Type B pancreatic cell (in vitro differentiated cells): ENCODE measurements at places on chromosomes 2 and 18.

DNA sequence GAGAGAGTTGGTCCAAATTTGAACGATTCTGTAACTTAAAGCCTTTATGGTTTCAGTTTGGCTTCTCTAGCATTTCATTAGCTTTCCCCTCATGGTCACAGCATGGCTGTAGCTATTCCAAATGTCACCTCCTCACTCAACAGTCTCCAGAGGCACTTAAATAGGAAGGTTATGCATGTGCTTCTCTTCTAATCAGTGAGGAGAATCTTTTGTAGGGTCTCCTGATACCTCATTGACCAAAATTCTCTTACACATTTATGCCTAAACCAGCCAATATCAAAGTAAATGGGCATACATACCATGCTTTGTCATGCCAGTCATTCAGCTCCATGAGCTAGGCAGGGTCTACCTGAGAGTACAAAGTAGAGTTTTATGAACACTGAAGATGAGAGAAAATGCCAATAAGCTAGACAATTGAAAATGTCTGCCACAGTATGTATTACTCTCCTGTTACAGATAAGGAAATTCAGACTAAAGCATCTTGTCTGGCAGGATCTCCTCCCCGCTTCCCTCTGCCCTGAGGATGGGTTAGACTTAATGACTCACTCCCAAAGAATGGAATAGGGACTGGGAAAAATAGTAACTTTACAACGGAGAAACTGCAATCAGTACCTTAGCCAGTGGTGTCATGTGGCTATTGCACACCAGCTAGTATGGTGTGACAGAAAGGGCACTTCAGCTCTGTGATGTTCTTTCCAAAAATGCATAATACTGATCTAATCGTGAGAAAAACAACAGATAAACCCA is 15.4 kb downstream of the DSG2 start:
- no peak for DNase-seq

GRCh38 chr18:49112031-49112430 is 161.3 kb upstream of the SMAD7 start:
- DNase-seq, result no peak

DNA sequence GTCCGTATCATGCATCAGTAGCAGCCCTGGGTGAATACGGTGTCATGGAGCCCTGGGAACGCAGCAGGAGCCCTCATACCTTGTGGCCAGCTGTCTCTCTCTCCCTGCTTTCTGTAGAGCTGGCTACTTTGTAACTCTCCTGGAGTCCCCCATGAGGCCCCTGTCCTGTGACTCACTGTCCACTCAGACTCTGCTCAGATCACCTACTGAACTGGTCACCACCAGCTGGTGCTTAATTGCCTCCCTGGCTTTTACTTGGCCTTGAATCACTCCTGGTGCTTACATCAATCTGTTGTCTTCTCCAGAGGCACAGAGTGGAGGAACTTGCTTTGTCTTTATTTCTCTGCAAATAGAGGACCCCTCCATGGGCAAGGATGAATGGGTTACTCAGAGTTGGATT is 172.7 kb downstream of the HRH4 start:
- DNase-seq, result no peak

DNA sequence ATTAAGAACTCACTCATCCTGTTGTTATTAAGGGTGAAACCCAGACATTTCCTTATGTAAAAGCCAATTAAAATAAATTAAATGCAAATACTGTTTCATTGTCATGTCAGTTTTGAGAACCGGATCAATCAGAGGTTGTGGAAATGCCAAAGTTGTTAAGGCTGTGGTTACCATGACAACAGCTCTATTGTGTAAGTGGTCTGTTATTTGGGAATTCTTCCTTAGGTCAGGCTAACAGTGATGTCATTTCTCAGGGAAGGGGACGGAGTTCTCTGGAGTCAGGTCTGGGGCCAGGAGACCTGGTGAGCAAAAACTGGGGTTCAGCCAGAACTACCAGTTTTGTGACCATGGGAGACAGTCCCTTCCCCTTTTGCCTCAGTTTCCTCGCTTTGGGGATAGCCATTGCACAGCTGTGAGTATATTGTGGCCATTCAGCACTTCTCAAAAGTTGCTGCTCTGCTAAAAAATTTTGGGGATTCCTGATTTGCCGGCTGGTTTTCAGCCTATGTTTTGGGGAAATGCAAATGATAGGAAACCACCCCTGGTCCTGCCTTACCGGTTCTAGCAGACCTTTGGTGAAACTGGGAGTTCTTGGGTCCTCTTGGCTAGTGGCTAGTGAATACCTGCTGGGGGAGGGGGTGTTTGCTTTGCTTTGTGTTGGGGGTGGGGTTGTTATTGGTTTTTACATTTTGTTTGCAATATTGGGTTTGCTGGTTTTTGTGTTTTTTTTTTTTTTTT is 21.6 kb downstream of the HPCAL1 start:
- DNase-seq, result no peak

DNA sequence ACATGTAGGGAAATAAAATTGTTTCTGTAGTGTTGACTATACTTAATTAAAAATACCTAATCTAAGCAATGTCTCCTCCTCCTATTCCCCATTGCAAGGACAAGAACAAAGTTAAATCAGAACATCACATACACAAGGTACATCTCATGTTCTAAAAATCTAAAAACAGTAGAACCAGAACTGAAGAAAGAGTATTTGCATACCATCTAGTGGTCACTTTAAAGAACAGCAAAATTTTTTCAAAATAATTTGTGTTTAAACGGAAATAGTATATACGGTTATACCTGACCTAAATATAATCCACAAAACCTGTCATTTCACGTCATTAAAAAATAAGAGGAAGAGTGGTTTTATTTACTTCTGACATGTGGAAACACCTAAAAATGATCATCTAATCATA is 294.3 kb upstream of the KCNH7 start:
- no peak for DNase-seq

DNA sequence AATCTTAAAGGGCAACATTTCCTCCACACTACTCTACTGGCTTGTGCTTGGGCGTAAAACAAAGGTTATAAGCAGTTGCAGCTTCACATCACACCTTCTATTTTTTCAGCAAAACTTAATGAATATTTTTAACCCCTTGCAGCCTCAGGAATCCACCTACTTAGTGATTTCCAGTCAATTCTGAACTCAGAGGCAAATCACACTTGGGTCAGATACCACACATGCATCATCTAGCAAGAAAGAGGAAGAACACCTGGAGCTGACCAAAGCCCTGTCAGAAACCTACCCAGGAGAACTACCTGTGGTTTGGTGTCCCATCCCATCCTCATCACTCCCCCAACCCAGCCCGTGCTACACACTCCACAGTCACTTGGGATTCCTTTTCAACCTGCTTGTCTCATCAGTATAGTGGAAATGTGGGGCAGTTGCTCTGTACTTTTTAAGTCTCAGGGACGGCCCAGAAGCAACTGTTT is 25.5 kb downstream of the PIAS2 start:
- no peak for DNase-seq

GRCh38 chr18:36376361-36376760 is 78.8 kb downstream of the FHOD3 start:
- DNase-seq, result no peak

DNA sequence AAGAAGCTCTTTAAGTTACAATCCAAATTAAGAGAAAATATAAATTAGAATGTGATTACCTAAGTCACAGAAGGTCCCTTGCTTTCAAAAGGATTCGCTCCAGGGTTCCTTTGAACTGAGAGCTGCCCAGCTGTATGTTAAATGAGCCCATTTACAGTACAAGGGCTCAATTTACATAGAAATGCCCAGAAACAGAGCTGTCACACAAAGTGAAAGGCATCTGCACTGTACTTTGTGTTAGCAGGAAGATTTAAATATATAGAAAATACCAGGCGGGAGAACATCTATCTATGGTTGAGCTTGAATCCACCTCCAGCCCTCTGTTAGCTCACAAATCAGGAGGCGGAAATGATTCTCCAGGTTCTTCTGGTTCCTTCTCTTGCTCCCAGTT is 272.9 kb downstream of the PAX3 start:
- DNase-seq, result no peak

DNA sequence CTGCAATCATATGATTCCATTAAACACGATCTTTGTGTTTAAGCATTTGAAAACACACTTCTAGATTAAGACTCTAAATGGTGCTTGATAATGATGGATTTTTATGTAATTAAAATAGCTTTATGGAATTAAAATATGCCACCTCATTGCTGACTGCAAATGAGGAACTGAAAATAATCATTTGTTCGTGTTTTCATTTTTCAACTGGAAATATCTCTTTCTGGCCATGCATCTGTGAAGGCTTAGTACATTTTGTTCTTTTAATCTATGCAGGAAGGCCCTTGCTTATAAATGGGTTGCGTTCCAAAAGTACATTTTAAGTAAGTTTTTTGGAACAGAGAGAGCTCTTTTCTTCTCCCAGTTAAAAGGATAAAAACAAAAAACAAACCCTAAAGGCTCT is 125.5 kb downstream of the MC4R start:
- DNase-seq, result no peak

GRCh38 chr2:14492920-14493503 is 139.5 kb upstream of the LRATD1 start:
- no peak for DNase-seq

GRCh38 chr18:58996131-58996641 is 131.5 kb downstream of the ZNF532 start:
- no peak for DNase-seq

DNA sequence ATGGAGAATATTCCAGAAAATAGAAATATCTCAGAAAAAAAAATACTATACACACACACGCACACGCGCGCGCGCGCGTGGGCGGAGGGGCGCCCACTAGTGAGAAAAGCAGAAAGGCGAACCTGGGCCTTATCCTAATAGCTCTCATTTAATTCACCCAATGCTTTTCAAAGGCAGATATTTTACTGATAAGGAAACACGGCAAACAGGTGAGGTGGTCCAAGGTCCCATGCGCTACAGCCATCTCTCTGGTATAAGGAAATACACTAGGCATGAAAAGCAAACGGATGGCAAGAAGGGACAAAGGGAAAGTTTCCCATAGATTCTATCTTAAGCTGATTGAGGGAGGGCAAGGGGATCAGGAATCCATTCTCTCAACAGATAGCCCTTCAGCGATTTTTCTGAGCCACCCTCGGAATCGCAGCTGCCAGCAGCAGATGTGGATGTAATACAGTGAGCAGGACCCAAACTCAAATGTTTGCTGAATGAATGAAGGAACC is 136.7 kb downstream of the TMEM247 start:
- no peak for DNase-seq
